ENCODE measurements at places on chromosomes 4 and X. TPM values are rescaled to one million over a fixed set of nuclear protein-coding genes. Genes with fewer than 3 reads are reported as not detected.

- no peak for DNase-seq
- H3K4me1 ChIP-seq = no peaks in the 10 kb centered on the region
- no peaks in the 10 kb centered on the region for H3K36me3 ChIP-seq
- H3K27me3 ChIP-seq = no peaks in the 10 kb centered on the region
Observed at GRCh38 chrX:78357342-78358055, 30.1 kb upstream of the CYSLTR1 start.

DNA sequence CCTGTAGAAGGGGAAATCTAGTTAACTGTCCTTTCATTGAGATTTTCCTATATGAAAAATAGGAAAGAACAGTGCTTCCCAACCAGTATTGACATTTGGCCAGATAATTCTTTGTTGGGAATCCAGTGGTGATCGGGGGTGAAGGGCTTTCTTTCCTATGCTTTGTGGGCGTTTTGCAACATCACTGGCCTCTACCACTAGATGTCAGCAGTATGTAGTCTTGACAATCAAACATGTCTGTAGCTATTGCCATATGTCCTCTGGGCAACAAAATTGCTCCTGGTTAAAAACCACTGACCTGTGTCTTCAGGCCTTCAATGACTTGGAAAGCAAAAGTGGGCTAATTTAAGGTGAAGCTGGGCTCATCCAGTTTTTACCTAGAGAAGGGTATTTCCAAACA, 658.5 kb downstream of the DACH2 start:
- H3K36me3 ChIP-seq = no peaks in the 10 kb centered on the region
- no peak for DNase-seq
- no peaks in the 10 kb centered on the region for H3K27me3 ChIP-seq
- no peak overlapping the region for H3K4me3 ChIP-seq
- no peak overlapping the region for H3K27ac ChIP-seq

- no peak for DNase-seq
- H3K4me3 ChIP-seq = no peak overlapping the region
- H3K27ac ChIP-seq = no peak overlapping the region
- peaks cover 3% of the 10 kb centered on the region for H3K4me1 ChIP-seq
- peaks cover 2% of the 10 kb centered on the region for H3K36me3 ChIP-seq
Observed at GRCh38 chrX:147803948-147804347, 107.8 kb upstream of the FMR1 start.

- H3K27ac ChIP-seq = no peak overlapping the region
- no peaks in the 10 kb centered on the region for H3K4me1 ChIP-seq
- no peaks in the 10 kb centered on the region for H3K36me3 ChIP-seq
- no peak overlapping the region for H3K4me3 ChIP-seq
- no peaks in the 10 kb centered on the region for H3K27me3 ChIP-seq
Observed at GRCh38 chrX:24870143-24870542, 145.6 kb downstream of the ARX start.

DNA sequence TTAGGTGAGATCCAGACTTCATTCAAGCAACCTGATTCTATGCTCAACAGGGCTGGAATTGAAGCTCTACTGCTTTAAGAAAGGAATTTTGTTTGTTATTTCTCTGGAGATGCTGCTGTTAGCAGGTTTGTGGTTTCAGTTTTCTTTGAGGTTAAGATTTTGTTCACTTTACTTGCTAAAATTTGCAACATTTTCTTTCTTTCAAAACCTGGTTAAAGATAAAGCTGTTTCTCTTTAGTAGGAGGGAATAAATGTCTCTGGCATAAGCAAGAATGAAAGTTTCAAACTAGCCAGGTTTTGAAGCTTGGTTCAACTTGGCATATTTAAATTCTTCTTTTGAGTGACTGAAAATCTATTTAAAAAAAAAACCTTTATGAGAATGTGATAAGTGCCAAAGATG, 660.6 kb upstream of the NR3C2 start:
- no peak for DNase-seq
- H3K4me1 ChIP-seq = no peaks in the 10 kb centered on the region
- no peaks in the 10 kb centered on the region for H3K36me3 ChIP-seq
- H3K27me3 ChIP-seq = no peaks in the 10 kb centered on the region
- no peak overlapping the region for H3K4me3 ChIP-seq

- H3K27ac ChIP-seq = peak overlapping the region; percentile 87
- H3K27me3 ChIP-seq = peaks cover 5% of the 10 kb centered on the region
- DNase-seq = no peak
- H3K4me3 ChIP-seq = peak overlapping the region; percentile 80
- peaks cover 32% of the 10 kb centered on the region for H3K4me1 ChIP-seq
Observed at GRCh38 chr4:7649741-7650531, 215.2 kb upstream of the PSAPL1 start.

Gene PHKA2
- 33.2 TPM for total RNA-seq

Gene XAGE1A
- total RNA-seq = not detected

Gene SORBS2
- not detected for total RNA-seq

Gene PRAF2
- total RNA-seq = 20.6 TPM

GRCh38 chr4:1337376-1337831, 9.6 kb upstream of the UVSSA start:
- H3K4me3 ChIP-seq = peak overlapping the region; percentile 39
- H3K27ac ChIP-seq = peak overlapping the region; percentile 75
- H3K4me1 ChIP-seq = peaks cover 2% of the 10 kb centered on the region
- no peaks in the 10 kb centered on the region for H3K27me3 ChIP-seq

- no peaks in the 10 kb centered on the region for H3K36me3 ChIP-seq
- H3K27me3 ChIP-seq = no peaks in the 10 kb centered on the region
- H3K4me1 ChIP-seq = no peaks in the 10 kb centered on the region
- H3K4me3 ChIP-seq = no peak overlapping the region
- DNase-seq = no peak
Observed at GRCh38 chrX:67538383-67538782, 5.4 kb upstream of the AR start.

- DNase-seq = no peak
- no peaks in the 10 kb centered on the region for H3K27me3 ChIP-seq
- no peaks in the 10 kb centered on the region for H3K4me1 ChIP-seq
- H3K4me3 ChIP-seq = no peak overlapping the region
- H3K27ac ChIP-seq = no peak overlapping the region
Observed at GRCh38 chr4:14449308-14449707, 553.0 kb upstream of the CPEB2 start.

Gene NHS
- total RNA-seq = not detected

Gene OTUD6A
- not detected for total RNA-seq

Gene CHRDL1
- total RNA-seq = not detected

DNA sequence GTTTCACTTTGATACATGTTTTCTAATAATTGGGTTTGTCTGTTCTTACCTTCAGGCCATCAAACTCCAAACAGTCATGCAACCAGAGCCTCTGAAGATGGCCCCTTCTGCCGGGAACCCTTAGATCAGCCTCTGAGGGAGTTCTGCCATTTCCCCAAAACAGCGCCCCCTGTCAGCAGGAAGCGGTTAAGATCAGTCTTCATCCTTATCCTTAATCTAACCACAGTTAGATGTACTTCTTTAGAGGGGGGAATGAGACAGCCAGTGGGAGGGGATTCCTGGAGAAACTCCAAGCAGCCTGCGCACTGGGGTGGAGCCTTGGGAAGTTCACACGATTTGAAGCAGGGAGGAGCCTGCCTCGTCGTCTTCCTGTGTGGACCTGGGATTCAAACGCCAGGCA, 185.4 kb downstream of the INPP4B start:
- H3K4me1 ChIP-seq = no peaks in the 10 kb centered on the region
- H3K27ac ChIP-seq = no peak overlapping the region
- H3K36me3 ChIP-seq = no peaks in the 10 kb centered on the region
- H3K4me3 ChIP-seq = no peak overlapping the region
- DNase-seq = no peak
- no peaks in the 10 kb centered on the region for H3K27me3 ChIP-seq

DNA sequence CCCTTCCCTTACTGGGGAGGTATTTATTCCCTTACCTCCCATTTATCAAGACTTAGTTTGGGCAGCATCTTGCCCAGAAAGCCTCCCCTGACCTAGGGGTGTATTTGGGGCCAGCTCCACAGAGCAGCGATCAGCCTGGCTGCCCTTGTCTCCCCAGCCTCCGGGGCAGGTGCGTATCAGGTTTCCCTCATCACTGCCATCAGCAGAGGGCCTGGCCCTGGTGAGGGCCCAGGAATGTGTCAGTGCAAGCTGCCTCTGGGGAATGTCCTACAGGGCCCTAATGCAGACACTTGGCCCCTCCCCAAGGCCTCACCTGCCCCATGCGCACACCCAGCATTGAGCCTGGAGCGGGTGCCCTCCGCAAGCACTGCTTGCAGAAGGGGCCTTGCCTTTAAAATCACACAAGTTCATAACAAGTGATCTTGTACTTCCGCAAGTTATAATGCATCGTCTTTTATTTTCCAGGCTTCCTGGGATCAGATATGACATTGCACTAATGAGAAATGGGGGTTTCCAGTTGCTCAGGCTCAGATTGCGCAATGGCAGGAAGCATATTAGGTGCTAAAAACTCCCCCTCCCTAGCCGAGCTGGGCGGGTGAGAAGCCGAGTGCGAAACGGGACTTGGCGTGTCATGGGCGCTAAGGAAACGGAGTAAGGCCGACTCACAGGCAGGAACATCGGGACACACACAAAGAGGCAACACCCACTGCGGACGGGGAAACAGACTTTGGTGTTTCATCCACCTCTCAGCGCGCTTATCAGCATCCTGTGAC, 25.4 kb upstream of the AFAP1 start:
- peaks cover under 1% of the 10 kb centered on the region for H3K36me3 ChIP-seq
- DNase-seq = no peak
- H3K27me3 ChIP-seq = no peaks in the 10 kb centered on the region
- H3K4me1 ChIP-seq = peaks cover 38% of the 10 kb centered on the region
- H3K27ac ChIP-seq = peak overlapping the region; percentile 91

DNA sequence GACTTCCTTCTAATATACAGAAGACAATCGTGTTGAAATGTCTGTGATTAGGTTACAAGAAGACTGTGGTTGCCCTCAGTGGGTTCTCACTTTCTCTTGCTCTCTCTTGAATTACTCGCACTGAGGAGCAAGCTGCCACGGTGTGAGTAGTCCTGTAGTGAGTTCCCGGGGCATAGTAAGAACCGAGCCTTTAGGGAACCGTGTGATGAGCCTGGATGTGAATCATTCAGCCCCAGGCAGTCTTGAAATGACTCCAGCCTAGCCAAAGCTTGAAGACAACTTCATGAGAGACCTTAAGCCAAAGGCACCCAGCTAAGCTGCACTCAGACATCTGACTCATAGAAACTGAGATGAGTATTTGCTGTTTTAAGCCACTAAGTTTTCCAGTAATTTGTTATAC, 292.7 kb downstream of the SPOCK3 start:
- no peaks in the 10 kb centered on the region for H3K4me1 ChIP-seq
- H3K4me3 ChIP-seq = no peak overlapping the region
- H3K27ac ChIP-seq = no peak overlapping the region
- no peak for DNase-seq
- no peaks in the 10 kb centered on the region for H3K36me3 ChIP-seq

DNA sequence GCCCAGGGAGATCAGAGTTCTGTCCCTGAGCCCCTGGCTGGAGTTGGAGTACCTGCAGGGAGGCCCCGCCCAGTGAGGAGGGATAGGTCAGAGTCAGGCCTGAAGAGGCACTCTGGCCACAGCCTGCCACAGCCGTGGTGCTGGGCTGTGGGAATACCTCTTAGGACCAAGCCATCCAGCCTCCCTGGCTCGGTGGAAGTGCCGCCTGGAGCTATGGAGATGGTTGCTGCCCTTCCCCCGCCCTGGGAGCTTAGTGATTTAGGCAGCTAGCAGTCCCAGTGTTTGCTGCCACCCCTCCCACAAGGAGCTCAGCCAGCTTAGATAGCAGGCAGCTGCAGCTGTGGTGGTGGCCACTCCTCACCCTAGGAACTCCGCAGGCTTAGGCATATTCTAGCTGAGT, 446.3 kb upstream of the GNPDA2 start:
- no peaks in the 10 kb centered on the region for H3K4me1 ChIP-seq
- no peak for DNase-seq
- H3K27me3 ChIP-seq = no peaks in the 10 kb centered on the region
- no peak overlapping the region for H3K4me3 ChIP-seq
- H3K36me3 ChIP-seq = no peaks in the 10 kb centered on the region

- DNase-seq = no peak
- H3K27me3 ChIP-seq = no peaks in the 10 kb centered on the region
- H3K36me3 ChIP-seq = no peaks in the 10 kb centered on the region
- peak overlapping the region; percentile 98 for H3K27ac ChIP-seq
Observed at GRCh38 chrX:14027511-14028019, 2.1 kb downstream of the GEMIN8 start.

- H3K4me1 ChIP-seq = peaks cover 4% of the 10 kb centered on the region
- no peak within 1 kb of the TSS for H3K27ac ChIP-seq
- peaks cover 3% of the 10 kb centered on the region for H3K36me3 ChIP-seq
- DNase-seq = no peak
- H3K4me3 ChIP-seq = peak within 1 kb of the TSS; percentile 25
Observed at GRCh38 chrX:153517423-153517822, at the start of gene ATP2B3. Gene ATP2B3, plus strand, starts transcription at chrX:153517642. Its CDS starts 18,606 bp downstream, at chrX:153536248.

DNA sequence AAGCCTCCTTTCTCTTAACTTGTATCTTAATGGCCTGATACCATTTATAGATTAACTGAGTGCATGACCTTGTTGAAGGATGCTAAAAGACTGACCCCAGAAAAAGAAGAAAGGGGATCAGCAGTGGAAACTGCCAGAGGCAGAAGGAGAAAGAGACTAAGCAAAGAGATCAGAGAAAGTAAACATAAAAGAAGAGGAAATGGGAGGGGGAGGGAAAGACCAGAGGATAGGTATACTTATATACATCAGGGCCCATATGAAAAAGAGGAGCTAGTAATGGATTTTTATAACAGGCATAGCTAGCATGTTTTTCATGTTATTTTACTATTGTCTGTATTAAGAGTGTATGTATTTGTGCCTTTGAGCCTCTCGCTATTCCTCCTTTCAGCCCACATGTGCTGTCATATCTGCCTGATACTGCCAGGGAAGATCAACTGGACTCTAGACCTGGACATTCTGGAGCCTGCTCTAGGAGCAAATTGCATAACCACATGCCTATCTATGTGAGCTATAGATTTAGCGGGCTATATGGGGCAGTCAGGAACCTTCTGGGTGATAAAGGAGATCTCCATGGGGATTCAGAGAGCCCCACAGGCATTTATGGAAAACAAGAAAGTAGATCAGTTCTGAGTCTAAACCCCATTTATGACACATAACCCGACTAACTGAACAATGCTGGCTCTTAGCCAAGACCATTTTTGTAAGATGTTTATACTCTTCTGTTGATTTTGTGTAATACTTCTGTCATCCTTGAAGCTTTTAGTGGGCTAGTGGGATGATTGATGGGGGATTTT, 13.4 kb upstream of the SNX12 start:
- no peaks in the 10 kb centered on the region for H3K27me3 ChIP-seq
- no peaks in the 10 kb centered on the region for H3K36me3 ChIP-seq
- no peak for DNase-seq
- H3K4me1 ChIP-seq = no peaks in the 10 kb centered on the region
